Esophagus squamous epithelium (tissue), 5 donors: ENCODE measurements at places on chromosomes 16 and 17. TPM values are rescaled to one million over a fixed set of nuclear protein-coding genes. Genes with fewer than 3 reads are reported as not detected.

Gene ZNF213
- total RNA-seq, result 5.8 TPM

GRCh38 chr17:52410781-52411180 lies 252.3 kb upstream of the CA10 start:
- DNase-seq, result no peak

DNA sequence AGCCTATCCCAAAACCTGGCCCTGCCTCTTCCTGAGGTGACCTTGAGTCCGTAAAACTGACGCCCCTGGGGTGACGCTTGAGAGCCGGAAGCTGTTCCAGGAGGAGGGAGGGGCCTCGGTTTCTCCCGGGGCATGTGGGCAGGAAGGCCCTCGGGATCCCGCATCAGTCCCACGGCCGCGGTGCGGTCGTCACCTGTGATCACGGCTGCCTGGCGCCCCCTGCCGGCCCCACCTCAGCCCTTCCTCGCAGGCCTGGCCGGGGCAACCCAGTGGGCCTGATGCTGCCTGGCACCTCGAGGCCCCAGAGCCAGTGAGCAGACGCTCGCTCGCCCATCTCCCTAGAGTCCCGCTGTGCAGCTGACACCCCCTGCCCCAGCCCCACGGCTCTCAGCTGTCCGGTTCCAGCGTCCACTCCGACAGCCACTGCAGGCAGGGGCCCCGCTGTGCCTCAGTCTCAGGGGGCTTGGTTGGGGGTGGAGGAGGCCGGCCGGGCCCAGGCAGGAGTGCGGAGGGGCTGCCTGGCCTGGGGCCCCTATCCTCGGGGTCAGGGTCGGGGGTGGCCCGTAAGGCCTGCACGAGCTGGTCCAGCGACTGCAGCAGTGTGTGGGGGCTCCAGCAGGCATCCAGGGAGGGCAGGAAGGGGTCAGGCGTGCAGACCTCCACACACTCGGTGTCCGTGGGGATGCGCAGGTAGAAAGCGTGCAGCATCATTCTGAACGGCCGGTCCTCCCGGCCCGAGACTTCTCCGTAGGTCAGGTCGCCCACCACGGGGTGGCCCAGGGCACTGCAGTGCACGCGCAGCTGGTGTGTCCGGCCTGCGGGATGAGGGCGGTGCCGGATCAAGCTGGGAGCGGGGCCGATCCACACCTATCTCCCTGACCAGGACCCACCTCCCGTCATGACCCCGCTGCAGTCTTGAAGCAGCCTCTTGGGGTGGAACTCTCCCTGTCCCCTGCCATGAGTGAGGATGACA lies 2.3 kb downstream of the RPUSD1 start:
- no peak for DNase-seq

Gene KRTAP9-6
- not detected for total RNA-seq

Gene PLLP
- 38.5 TPM for total RNA-seq

GRCh38 chr17:45784293-45784740 lies at the start of gene CRHR1:
TSS of gene CRHR1 (plus strand) at chr17:45784320. CDS start at chr17:45784545, 225 bp downstream.
- DNase-seq, result no peak

DNA sequence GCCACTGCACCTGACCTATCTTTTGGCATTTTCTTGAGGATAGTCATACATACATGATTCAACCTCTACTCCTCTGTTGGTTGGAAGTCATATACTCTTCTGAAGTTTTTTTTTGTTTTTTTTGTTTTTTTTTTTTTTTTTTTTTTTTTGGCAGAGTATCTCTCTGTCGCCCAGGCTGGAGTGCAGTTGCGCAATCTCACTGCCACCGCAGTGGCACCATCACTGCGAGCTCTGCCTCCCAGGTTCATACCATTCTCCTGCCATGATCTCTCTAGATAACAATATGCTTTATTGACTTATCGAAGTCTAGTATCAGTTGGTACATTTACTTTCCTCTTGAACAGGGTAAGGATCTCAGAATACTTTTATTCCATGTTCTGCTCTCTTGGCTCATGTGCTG lies 224.2 kb upstream of the WSCD1 start:
- no peak for DNase-seq

- no peak for DNase-seq
Observed at GRCh38 chr16:89984216-89984615, 35.0 kb downstream of the DBNDD1 start.

Gene PSMC3IP
- total RNA-seq, result 2.7 TPM
